ENCODE measurements at places on chromosomes 3 and 15.

GRCh38 chr3:171366043-171366442 lies 94.2 kb downstream of the TNIK start:
- DNase-seq = no peak

DNA sequence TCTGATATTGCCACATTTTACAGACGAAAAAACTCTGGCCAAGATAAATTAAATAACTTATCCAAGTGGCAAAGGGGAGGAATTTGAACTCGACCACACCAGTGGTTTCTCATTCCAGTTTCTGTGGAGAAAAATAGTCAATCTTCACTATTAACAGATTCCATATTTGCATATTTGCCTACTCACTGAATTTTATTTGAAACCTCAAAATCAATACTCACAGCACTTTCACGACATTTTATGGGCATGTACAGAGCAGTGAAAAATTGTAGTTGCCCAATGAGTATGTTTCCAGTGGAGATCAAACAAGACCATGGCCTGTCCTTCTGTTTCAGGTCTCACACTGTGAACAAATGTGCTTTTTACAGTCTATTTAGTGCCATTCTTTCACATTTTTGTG lies 374.3 kb downstream of the MAGI1 start:
- no peak for DNase-seq

DNA sequence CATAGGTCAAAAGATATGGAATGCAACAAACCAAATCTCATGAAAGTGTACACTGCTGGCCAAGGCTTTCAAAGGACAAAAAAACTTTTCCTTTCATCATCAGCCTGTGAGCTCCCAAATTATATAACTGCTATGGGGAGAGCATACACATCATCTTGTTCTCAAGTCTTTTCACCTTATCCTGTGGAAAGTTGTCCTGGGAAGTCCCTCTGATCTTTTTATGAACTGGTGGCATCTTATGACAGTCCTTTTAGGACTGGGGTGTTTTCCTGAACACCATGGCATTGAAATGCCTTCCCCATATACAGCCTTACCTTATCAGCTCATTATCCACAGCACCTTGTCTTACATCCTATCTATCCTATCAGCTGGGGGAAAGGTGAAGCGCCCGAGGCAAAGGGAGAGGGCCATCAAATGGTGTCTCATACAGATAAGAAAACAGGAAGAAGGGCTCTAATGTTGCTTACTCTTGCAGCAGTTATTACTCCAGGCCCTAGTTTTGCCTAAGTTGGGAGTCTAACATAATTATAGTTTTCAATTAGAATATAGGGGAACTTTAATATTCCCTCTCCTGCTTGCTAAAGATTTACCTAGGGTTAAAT lies 61.5 kb upstream of the GOLIM4 start:
- DNase-seq = no peak

- DNase-seq = no peak
Measured at GRCh38 chr15:66126031-66126441, 127.5 kb downstream of the MEGF11 start.

DNA sequence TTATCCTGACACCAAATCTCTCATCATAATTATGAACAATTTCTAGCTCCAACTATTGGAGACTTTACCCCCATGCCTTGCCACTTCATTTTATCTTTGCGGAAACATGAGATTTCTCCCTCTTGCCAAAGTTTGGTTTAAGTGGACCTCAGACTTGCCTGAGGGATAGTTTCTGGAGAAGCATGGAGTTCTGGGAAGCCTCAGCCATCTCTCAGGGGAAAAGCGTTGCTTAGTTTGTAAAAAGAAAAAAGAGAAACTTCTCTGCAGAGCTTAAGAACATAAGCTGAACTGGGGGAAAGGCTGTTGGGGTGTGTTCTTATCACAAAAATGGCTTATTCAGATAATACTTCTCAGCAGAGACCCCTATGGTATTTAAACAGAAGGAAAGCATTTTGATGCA lies 347.4 kb upstream of the ADAMTS9 start:
- DNase-seq = no peak

GRCh38 chr3:58502872-58503271 lies 11.0 kb downstream of the KCTD6 start:
- no peak for DNase-seq
